ENCODE measurements at places on chromosomes 2 and 18.

DNA sequence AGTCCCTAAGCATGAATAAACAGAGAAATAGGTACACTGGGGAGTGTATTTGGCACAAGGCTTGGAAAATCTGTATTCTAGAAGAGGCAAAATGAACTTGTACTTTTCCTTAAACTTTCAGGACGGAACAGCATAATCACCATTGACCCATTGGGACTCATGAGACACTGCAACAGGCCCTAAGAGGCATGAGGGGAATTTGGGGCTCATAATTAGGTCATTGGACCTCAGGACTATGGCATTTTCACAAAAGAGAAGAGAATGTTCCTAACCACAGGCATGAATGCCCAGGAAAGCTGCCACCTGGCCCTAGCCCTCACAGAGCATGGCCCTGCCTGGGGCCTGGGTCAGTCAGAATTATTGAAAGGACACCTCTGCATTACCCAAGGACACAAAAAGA lies 67.9 kb upstream of the PIK3C3 start:
- DNase-seq = no peak

- no peak for DNase-seq
Measured at GRCh38 chr2:177188482-177189469, 23.8 kb upstream of the HNRNPA3 start.

- no peak for DNase-seq
Measured at GRCh38 chr18:8876887-8877286, 171.5 kb downstream of the MTCL1 start.

GRCh38 chr2:75130171-75130570 lies 69.1 kb downstream of the TACR1 start:
- DNase-seq = no peak

- no peak for DNase-seq
Measured at GRCh38 chr18:58263055-58263957, 219.3 kb downstream of the NEDD4L start.

GRCh38 chr18:71443706-71444480 lies 1100.2 kb downstream of the CBLN2 start:
- no peak for DNase-seq

- no peak for DNase-seq
Measured at GRCh38 chr2:238285653-238286082, 2.7 kb downstream of the PER2 start.

DNA sequence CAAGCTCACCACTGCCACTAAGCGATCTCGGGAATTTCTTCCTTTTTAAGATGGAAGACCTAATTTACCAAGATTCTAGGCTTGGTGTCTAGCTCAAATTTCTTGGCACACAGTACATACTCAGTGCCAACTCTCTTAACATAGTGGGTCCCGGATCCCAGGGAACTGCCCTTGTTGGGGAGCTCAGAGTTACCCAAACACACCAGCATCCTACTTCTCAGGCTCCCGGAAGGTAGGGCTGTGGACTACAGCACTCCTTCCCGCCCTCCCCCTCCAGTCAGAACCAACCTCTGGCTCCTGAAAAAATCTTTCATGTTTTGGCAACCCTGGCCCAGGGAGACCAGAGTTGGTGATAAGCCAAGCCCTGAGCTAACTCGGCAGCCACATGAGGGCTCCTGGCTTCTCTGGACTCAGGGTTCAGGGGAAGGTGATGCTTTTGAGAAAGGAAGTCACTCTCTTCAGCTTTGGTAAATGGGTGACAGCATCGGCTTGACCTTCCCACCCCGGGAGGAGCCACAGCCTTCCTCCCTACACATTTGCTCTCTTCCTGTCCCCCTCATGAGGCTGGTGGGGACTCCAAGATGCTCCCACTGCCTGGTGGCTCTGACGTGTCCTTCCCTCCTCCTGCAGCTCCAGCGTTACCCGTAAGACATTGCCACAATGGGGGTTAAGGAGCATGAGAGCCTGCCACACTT lies 8.8 kb downstream of the ODC1 start:
- DNase-seq = no peak
